AG08396 (cell line): ENCODE measurements at places on chromosomes 12 and 14.

DNA sequence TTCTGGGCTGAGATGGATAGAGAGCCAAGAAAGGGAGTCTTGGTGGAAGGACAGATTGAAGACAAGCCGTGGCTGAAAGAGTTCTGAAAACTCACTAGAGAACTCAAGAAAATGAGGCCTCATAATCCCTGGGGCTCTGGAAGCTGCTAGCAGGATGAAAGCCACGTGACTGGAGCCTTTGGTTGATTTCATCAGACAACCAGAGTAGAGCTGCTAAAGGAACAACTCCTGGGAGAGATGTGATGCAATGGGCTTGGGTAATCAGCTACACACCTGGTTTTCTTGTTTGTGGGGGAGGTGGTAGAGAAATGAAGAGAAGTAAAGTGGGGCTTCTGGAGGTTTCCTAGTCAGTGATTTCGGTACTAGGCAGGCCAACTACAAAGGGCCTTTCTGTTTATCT lies 13.4 kb downstream of the CSRNP2 start:
- DNase-seq = no peak

- peak; percentile 74 for DNase-seq
Observed at GRCh38 chr14:101235335-101236103, 325.8 kb upstream of the DIO3 start.

GRCh38 chr14:86739761-86740160 lies 1209.8 kb downstream of the FLRT2 start:
- no peak for DNase-seq

GRCh38 chr14:74258764-74259035 lies 19.5 kb downstream of the VSX2 start:
- no peak for DNase-seq

GRCh38 chr14:76086636-76087035 lies 65.1 kb upstream of the GPATCH2L start:
- DNase-seq = no peak

GRCh38 chr14:81309511-81309910 lies 88.8 kb upstream of the GTF2A1 start:
- no peak for DNase-seq

DNA sequence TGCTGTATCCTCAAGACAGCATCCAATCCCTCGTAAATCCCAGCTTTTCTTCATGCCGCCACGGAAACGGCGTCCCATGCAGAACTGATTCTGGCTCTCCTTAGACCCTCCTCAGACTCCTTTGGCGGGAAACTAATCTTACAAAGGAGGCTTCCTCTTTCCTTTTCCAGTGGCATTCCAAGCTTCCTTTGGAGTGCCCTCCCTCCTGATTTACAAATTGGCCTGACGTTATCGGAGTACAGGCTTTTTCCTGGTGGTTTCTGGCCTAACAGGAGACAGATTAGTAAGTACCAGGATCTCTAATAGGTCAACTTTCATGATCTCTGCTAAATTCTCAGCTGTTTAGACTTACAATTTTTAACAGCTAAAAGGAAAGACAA lies 1.3 kb upstream of the ZDHHC17 start:
- DNase-seq = no peak

GRCh38 chr12:118061011-118061872 lies at the start of gene WSB2:
TSS of gene WSB2 (minus strand) at chr12:118061179. CDS start at chr12:118061048, 131 bp downstream.
- peak; percentile 82 for DNase-seq

GRCh38 chr12:113573148-113573547 lies 101.5 kb upstream of the LHX5 start:
- no peak for DNase-seq

GRCh38 chr14:95489214-95490137 lies 27.0 kb downstream of the SYNE3 start:
- DNase-seq = no peak

DNA sequence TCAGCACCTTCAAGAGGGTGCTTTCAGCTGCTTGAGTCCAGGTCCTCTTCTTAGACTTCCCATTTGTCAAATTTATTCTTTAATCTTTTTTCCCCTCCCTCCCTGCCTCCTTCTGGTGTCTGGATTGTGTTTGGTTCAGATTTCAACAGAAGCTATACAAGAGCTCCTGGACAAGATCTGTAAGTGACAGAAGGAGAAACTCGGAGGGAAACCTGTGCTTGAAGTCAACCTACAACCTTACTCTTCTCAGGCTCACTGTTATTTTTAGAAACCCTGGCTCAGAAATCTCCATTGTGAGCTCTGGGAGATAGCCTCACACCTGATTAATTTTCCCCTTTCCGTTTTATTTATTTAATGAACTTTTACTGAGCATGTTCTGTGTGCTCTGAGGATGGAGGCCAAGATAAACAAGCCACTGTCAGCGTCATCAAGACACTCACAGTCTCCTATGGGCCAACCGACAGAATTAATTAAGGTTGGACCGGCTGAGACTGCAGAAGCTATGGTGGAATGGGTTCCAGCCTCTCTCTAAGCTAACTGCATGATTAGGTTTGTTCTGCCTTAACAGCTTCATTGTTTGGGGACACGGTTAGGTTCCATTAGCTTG lies 13.5 kb downstream of the PDE1B start:
- DNase-seq = no peak

DNA sequence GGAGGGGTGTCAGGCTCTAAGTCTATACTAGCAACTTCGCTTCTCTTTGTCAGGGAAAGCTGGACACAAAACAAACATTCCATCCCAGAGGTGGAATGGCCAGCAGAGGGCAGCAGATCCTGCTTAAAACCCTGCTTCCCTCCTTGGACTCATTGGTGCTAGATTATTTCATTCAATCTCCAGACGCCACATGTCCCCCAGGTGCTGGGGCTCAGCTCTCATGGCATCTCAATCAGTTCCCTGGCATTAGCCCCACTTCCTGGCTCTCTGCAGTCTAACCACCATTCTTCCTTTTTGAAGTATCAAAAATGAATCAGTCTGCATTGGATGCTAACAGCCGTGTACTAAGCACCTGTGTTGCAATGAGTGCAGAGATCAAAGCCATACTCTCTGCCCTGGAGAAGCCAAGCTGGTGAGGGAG lies 8.1 kb upstream of the PPP1R1A start:
- DNase-seq = peak; percentile 73
